ENCODE measurements at places on chromosomes 2 and 18.

DNA sequence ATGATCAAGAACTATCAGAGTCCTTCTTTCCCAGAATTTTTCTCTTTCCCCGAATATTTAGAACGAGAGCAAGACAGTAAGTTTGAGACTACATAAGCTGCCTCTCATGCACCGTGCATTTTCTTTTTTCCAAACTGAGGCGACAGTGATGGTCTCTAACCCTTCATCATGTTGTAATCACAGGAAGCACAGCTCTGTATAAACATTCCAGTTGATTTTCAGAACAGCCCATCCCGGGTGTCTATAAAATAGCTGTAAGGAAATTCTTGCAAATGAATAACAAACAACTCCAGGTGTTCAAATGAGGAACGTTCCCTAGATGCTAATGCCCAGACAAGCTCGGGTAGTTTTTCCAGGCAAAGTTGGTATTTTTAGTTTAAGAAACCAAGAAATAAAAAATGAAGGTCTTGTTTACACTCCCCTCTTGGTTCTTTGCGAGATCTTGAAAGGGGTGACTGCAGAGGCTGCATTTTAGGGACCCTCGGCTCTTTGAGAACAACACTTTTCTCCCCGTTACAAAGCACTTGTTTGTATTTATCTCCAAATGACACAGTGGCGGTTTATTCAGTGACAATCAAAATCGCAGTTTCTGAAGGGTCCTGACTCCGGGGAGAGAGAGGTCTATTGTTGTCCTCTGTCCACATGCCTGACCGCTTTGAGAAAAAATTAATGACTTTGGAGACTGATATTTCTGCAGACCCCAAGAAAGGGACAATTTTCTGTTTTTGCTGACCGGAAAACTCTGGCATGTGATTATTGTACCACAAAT lies 101.1 kb upstream of the NCK2 start:
- no peak for DNase-seq

- DNase-seq, result no peak
Measured at GRCh38 chr2:133690780-133691179, 122.5 kb upstream of the NCKAP5 start.

DNA sequence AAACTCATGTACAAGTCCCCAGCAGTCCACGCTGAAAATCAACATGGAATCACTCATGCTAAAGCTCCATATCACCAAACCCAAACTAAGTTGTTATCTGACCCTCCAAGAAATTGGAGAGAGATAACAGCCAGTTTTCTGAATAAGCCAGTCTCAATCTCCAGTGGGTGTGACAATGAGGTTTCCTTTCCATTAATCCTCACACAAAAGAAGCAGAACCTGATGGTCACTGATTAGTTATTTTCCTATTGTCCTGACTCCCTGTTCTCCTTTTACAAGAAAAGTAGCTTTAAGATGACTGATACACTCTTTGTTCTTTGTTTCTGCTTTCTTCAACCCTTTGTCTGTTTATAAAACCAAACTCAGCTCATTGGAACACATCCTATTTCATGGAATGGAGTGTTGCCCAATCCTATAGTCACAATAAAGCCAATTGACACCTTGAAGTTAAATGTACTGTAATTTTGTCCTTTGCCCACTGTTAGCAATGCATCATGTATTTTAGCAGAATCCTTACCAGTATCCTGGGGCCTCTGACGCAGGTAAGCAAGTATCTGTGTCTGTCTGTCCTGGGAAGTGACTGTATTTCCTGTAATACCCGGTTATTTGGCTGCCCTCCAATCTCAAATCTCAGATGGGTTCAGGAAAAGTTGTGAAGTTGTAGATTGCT lies 30.6 kb upstream of the SH3RF3 start:
- DNase-seq, result no peak

DNA sequence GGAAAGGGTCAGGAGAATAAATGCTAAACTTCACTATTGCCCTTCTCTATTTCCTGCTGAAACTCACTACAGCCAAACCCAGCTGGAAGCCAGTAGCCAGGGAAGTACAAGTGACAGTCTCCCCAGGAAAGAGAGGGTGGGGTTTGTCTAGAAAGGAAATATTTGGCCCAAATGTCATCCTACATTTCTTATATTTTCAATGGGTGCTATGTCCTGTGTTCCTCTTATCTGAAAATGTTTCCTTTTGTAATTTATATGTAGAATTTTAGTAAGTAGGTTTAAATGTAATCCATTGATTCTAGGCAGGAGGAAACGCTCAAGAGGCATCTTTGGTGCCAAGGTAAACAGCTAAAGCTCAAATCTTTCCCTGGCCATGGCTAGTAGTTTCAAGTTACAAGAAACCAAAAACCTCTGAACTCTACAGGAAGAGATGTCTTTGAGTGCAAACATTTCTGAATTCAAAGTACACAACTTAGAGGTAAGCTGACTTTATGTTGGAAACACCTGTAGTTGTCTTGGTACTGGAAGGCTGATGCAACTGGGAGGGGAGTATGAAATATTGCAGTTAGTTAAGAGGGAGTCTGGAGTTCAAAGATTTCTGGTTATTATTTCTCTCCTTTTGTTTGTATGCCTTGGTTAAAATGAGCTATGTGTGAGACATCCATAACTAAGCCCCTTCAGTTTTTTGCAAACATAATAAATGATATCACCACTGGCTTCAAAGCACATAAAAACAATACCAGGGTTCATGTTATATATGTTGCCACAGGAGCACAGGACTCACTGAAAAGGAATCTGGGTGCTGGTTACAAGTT lies 356.1 kb upstream of the ZC3H15 start:
- peak; percentile 4 for DNase-seq

DNA sequence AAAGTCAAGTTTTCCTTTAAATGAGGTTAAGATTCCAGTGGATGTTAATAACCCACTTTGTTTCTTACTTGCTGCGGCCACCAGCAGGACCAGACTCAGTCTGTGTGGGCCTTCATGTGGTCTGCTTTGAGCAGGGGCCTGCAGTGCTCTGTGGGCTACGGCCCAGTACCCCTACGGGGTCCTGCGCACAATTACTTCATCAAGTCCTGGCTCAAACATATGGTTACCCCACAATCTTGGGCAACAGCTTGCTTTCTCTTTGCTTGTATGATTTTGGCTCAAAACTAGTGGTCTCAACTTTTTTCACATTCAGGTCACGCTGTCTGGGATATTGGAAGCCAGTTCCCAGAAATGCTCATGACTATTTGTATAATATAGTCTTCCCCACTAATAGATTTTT lies 64.2 kb downstream of the PTPN2 start:
- DNase-seq, result no peak

GRCh38 chr18:71329114-71329513 lies 1040.3 kb downstream of the SOCS6 start:
- DNase-seq, result no peak

DNA sequence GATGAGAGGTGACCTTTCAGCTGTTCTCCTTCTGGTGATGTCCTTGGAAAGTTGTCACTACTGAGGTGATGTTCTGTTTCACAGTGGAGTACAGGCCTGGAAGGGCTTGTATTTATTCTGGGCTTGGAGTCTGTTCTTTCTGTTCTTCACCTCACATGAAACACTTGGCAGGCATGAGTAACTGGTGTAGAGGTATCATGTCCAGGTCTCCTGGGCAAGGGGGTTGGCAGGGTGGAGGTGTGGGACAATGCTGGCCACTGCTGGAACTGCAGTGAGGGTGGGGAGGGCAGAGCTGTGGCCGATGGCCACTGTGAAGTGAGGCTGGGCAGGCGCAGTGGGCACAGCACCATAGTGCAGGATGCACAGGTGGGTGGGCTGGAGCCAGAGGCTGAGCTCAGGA lies 35.4 kb downstream of the PLEKHB2 start:
- DNase-seq, result no peak

GRCh38 chr2:235324324-235324723 lies 169.5 kb upstream of the AGAP1 start:
- DNase-seq, result no peak

DNA sequence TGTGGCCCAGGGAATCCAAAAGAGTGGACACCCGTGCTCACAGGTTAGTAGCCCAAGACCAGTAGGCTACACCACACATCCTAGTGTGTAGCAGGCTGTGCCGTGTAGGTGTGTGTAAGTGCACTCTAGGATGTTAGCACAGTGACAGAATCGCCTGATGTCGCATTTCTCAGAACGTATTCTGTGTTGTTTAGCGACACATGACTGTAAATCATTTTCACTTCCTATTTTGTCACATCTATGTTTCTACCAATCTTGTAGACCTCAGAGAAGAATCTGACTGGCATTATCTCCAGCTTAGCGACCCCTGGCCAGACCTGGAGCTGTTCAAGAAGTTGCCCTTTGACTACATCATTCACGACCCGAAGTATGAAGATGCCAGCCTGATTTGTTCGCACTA lies 45.1 kb downstream of the NTSR2 start:
- no peak for DNase-seq

DNA sequence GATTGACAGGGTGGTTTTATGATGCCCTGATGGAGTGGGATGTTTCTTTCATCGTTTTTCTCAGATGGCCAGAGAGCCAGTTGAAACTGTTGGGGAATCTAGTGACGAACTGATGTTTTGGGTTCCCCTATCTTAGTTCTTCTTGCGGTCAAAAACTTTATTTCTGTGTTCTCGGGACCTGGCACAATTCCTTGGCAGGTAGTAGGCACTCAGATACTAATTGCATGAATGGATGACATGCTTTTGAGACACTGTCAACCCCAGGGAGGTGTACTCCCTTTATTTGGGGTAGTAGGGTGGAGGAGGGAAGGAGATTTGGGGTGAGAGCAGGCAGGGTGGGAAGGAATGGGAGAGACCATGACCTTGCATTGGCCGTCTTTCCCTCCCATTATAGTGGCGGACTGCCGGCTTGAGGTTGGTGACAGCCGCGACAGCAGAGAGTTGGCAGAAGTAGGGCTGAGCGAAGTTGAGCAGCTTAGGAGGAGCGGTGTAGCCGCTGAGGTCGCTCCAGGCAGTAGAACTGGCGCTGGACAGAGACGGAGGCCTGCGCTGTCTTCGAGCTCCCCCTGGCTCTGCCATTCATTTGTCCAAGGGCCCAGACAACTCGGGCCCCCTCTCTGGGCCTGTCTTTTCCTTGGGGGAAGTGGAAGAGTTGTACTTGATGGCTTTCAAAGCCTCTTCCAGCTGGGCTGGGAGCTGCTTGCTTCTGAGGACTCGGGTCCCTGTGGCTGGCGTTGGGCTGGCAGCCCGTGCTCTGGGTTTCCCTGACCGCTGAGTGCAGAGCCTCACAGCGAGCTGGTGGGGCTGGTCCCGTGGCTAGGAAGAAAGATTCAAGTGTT lies 2.6 kb downstream of the TET3 start:
- DNase-seq, result no peak

DNA sequence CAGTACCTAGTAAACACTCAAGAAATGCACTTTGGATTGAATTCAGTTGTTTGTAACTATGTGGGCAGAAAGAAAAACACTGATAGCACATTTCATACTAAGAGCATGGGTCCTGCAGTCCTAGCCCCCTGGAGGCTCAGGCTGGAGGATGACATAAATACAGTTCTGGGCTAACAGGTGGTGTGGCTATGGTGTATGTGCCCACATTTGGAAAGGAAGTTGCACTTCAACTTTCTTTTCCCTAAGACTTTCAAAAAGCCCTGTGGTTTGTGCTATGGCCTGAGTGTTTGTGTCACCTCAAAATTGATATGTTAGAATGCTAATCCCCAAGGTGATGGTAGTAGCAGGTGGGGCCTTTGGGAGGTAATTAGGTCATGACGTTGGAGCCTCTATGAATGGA lies 218.2 kb downstream of the CDCA7 start:
- DNase-seq, result no peak

DNA sequence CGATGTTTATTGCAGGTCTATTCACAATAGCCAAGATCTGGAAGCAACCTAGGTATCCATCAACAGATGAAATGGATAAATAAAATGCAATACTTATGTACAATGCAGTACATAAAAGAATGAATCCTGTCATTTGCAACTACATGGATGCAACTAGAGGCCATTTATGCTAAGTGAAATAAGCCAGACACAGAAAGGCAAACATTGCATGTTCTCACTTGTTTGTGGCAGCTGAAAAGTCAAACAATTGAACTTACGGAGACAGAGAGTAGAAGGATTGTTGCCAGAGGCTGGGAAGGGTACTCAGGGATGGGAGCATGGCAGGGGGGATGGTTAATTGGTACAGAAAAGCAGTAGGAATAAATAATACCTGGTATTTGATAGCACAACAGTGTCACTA lies 563.9 kb downstream of the TMX3 start:
- no peak for DNase-seq

GRCh38 chr18:35610724-35611123 lies 29.2 kb downstream of the GALNT1 start:
- no peak for DNase-seq

- DNase-seq, result no peak
Measured at GRCh38 chr2:16654833-16655444, 10.7 kb downstream of the CYRIA start.

GRCh38 chr2:120307482-120307881 lies 38.5 kb upstream of the INHBB start:
- DNase-seq, result no peak

DNA sequence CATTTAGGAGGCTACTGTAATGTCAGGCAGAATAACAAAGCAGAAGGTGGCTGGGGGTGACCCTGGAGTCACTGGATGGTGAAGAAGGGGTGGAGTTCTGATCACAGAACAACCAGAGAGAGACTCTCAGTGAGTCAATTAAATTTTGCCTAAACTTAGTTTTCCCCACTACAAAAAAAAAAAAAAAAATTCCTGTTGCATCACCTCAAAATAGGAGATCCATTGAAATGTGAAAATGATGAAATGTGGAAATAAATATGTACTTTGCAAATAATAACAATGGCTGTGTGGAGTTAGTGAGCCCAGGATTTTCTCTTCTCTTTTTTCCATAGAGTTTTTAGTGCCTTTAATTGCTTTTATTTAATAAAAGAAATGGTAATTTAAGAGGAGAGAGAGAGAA lies 165.5 kb downstream of the GFPT1 start:
- DNase-seq, result no peak

GRCh38 chr2:26409785-26410184 lies 8.1 kb downstream of the DRC1 start:
- no peak for DNase-seq

GRCh38 chr2:56410140-56410539 lies 226.3 kb downstream of the CCDC85A start:
- DNase-seq, result no peak

DNA sequence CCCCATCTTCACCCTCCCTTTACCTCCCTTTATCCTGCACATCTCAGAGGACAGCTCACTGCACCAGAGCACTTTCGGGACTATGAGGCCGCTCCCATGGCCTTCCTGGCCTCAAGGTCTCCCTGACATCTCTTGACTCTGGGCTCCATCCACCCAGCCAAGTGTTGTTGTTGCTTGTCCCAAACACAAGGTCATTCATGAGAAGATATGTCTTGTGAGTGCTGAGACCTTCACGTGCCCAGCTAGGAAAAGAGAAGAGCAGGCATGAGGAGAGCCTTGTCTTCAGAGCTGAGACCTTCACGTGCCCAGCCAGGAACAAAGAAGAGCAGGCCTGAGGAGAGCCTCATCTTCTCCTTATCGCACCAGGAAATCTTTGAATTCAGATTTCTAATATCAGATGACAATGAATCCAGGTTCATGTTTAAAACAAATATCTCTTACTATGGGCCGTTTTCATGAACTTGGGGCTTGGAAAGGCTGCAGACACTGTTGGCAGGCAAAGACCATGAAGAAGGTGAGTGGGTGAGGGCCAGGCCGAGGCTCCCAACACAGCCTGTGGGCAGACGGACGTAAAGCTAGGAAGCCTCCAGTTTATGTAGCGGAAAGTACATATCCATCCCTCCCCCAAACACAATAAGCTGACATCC lies 256.1 kb downstream of the NDUFA10 start:
- DNase-seq, result no peak

- DNase-seq, result no peak
Measured at GRCh38 chr2:72539071-72539552, 286.7 kb downstream of the EXOC6B start.
